ENCODE measurements at places on chromosomes 2 and 18.

DNA sequence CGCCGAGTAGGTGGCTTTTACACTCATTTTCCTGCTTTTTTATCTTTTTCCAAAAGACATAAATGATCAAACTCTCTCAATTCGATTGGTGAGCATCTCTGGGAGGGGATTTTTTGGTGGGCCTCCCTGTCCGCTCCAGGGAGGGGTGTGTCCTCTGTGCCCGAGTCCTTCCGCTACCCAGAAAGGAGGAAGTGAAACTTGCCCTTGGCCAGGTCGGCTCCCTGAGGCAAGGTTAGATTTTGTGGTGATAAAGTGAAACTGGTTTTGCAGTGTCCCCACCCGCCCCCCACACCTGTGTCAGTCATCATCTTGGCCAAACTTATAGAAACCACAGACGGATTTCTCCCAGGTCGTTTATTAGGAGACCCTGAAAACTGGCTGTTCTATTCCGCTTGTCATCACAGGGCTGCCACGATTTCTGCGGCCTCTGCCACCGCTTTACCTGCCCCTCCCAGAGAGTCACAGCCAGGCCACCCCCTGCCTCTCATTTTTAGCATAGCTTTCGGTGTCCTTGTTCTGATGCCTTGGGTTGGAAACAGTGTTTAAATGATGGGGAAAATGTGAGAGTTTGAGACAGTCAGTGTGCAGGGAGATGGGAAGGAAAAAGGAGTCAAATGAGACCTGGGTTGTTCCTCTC, 93.6 kb downstream of the SH3BP4 start:
- no peaks in the 10 kb centered on the region for H3K36me3 ChIP-seq
- DNase-seq, result no peak
- H3K4me3 ChIP-seq, result no peak overlapping the region
- peaks cover 75% of the 10 kb centered on the region for H3K27me3 ChIP-seq
- no peaks in the 10 kb centered on the region for H3K4me1 ChIP-seq

GRCh38 chr2:161243312-161243711, 64.9 kb upstream of the PSMD14 start:
- H3K4me1 ChIP-seq, result peaks cover 3% of the 10 kb centered on the region

DNA sequence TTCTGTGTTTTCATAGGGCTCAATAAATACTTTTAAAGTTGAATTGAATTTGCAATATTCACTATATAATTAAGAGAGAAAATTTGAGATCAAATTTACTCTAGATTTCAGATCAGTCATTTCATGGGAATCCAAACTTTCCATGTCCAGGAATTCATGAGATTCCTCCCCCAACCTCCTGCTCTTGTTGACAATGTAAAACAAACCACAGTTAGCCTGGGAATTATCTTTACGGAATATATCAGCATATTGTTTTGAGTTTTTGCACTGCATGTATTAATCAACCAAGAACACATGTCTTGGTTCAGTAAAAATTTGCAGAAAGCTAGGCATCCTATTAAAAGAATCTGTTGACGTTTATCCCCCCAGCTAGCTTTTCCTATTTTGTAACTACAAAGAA, 42.3 kb downstream of the CYP1B1 start:
- no peak overlapping the region for H3K4me3 ChIP-seq
- H3K4me1 ChIP-seq, result no peaks in the 10 kb centered on the region
- no peak for DNase-seq
- no peaks in the 10 kb centered on the region for H3K36me3 ChIP-seq

- no peak overlapping the region for H3K27ac ChIP-seq
- H3K4me3 ChIP-seq, result no peak overlapping the region
- H3K4me1 ChIP-seq, result peaks cover 16% of the 10 kb centered on the region
Measured at GRCh38 chr2:38539086-38539485, 63.6 kb downstream of the HNRNPLL start.

GRCh38 chr2:236157366-236157765, 10.8 kb downstream of the GBX2 start:
- H3K4me1 ChIP-seq, result peaks cover 7% of the 10 kb centered on the region
- no peaks in the 10 kb centered on the region for H3K36me3 ChIP-seq
- H3K4me3 ChIP-seq, result no peak overlapping the region

DNA sequence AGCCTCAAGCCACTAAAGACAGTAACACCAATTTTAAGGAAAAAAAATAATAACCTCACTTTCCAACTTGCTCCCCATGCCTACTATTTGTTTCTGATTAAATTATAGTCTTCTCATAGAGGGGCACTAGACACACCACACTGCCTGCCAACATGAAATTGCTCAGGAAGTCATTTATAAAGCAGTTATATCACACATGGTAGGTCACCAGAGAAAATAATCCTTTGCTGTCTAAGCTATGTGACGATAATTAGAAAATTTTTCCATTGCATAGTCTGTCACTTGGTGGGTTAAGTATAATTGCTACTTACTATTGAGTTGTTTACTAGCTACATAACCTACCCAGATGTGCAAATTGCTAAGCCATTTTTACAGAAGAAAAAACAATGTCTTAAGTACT, 85.2 kb downstream of the INO80D start:
- H3K36me3 ChIP-seq, result peaks cover 27% of the 10 kb centered on the region
- H3K27me3 ChIP-seq, result no peaks in the 10 kb centered on the region
- H3K27ac ChIP-seq, result no peak overlapping the region

- no peaks in the 10 kb centered on the region for H3K4me1 ChIP-seq
- DNase-seq, result no peak
- H3K27me3 ChIP-seq, result no peaks in the 10 kb centered on the region
- no peak overlapping the region for H3K27ac ChIP-seq
- H3K4me3 ChIP-seq, result no peak overlapping the region
Measured at GRCh38 chr2:180411661-180412060, 404.6 kb upstream of the CWC22 start.

GRCh38 chr18:75538727-75539126, 111.2 kb upstream of the SMIM21 start:
- H3K27me3 ChIP-seq, result no peaks in the 10 kb centered on the region
- H3K27ac ChIP-seq, result no peak overlapping the region
- no peak overlapping the region for H3K4me3 ChIP-seq

DNA sequence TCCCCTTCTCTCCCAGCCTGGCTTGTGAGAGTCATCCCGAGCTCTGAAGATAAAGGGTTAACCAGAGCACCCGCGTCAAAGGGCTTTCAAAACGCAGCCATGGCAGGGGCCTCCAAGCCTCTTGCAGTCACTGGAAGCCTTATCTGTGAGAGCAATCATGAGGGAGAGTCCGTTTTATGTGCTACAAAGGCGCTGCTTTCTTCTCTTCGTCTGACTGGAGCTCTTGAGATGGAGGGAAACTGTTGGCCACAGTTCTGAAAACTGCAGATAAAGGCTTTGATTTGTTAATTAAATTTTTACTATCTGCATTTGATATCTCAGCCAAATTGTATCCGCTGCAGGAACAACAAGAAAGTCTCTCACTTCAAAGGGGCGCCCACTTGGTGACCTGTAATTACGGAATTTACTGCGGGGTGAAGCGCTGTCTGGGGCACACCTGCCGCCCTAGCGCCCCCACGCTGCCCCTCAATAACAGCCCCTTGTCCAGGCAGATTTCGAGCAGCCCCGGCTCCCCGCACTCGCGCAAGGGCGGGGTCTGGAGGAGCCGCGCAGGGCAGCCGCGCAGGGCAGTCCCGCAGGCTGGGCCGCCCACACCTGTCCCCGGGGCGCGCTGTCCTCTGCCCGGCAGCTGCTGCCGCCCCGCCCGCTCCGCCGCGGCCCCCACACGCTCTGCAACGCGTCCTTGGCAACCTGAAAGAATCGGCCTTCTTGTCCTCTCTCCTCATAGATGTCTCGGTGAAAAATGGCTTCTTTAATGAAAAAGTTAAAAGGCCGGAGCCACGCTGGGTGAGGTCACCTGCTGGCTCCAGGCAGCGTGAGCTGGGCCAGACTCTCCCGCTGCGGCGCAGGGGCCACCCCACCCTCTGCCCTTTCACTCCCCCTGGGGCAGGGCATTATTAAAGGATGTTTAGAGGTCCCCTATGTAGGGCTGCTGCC, 217.9 kb downstream of the VAPA start:
- H3K27ac ChIP-seq, result no peak overlapping the region
- peaks cover 37% of the 10 kb centered on the region for H3K27me3 ChIP-seq
- H3K4me3 ChIP-seq, result no peak overlapping the region
- H3K4me1 ChIP-seq, result no peaks in the 10 kb centered on the region
- H3K36me3 ChIP-seq, result no peaks in the 10 kb centered on the region
- DNase-seq, result no peak

GRCh38 chr18:21277578-21277977, 35.5 kb downstream of the GREB1L start:
- H3K36me3 ChIP-seq, result no peaks in the 10 kb centered on the region
- H3K27me3 ChIP-seq, result no peaks in the 10 kb centered on the region
- no peak overlapping the region for H3K27ac ChIP-seq
- H3K4me3 ChIP-seq, result no peak overlapping the region

DNA sequence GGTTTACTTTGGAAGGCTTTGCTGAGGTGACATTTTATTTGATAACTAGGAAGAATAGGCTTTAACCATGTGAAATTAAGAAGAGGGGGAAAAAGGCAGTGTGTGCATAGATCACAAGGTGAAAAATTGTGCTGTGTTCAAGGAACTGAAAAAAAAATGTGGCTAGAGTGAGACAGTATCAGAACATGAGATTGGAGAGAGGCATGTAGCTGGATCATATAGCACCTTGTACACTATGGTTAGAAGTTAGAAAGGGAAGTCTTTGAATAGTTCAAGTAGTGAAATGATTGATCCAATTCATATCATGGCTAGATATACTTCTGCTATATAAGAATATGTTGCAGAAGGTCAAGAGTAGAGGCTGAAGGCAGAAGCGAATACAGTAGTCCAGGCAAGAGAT, 12.3 kb upstream of the TNFRSF11A start:
- no peak for DNase-seq
- no peaks in the 10 kb centered on the region for H3K4me1 ChIP-seq
- H3K27me3 ChIP-seq, result no peaks in the 10 kb centered on the region

- H3K27me3 ChIP-seq, result no peaks in the 10 kb centered on the region
- no peaks in the 10 kb centered on the region for H3K4me1 ChIP-seq
- H3K36me3 ChIP-seq, result no peaks in the 10 kb centered on the region
- H3K27ac ChIP-seq, result no peak overlapping the region
- no peak overlapping the region for H3K4me3 ChIP-seq
Measured at GRCh38 chr18:11308499-11308898, 159.1 kb upstream of the PIEZO2 start.

DNA sequence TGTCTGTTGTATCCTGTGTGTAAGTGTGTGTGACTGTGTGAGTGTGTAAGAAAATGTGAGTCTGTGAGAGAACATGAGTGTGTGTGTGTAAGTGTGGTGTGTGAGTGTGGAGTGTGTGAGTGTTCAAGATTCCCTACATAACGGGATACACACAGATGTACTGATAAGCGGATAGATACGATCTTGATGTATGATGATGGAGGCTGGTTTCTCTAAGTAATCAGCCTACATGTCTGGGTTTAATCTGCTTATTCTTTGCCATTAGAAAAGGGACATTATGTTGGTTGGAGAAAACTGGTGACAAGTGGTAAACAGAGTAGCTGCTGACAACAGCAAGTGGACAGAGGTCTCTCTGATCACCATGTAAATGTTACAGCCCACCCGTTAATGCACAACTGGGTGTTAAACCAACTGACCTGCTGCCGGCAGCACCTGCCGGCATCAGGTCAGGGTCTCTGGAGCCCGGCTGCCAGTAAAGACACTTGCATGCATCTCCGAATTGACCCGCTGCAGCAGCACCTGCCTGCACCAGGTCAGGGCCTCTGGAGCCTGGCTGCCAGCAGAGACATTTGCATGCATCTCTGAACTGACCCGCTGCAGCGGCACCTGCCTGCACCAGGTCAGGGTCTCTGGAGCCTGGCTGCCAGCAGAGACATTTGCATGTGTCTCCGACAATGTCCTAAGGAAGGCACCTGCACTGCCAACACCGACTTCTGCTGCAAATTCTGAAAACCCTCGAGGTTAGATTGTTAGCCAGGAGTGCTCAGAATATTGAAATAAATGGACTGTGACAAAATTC, 87.5 kb downstream of the MBP start:
- no peak overlapping the region for H3K4me3 ChIP-seq
- no peaks in the 10 kb centered on the region for H3K36me3 ChIP-seq
- DNase-seq, result no peak
- peaks cover 37% of the 10 kb centered on the region for H3K27me3 ChIP-seq
- no peaks in the 10 kb centered on the region for H3K4me1 ChIP-seq

DNA sequence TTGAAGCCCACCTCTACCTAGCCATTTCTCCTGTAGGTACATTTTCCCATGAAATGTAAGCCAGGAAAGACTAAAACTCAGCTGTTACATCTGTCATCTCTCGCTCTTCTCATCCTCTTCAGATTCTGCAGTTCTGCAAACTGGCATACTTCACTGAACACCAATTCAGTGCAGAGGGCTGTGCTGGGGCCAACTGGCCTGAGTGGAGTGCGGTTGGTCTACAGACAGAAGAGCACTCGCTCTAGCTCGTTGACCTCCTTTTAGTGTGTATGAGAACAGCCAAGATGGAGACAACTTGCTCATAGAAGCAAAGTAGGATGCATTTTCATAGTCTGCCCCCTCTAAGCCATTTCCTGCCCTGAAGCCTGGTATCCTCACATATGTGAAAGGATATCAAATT, 862.6 kb downstream of the BCL11A start:
- no peaks in the 10 kb centered on the region for H3K36me3 ChIP-seq
- H3K4me3 ChIP-seq, result no peak overlapping the region
- H3K4me1 ChIP-seq, result no peaks in the 10 kb centered on the region
- no peak overlapping the region for H3K27ac ChIP-seq

DNA sequence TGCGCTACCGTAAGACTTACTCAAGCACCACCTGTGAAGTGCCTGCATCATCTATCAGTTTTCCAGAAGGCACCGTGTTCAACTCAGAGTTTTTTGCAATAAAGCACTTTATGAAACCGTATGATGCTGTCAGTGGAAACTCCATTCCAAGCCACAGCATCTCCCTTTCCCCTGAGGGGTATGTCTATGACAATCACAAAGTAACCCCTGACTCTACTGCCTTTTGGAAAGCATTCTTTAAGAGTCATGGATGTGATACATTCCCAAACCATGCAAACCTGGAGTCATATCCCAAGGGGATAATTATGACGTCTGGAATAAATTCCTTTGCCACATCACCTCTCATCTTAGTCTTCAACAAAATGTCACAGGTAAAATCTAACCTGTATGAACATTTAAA, 39.2 kb downstream of the UNC50 start:
- DNase-seq, result no peak
- H3K36me3 ChIP-seq, result no peaks in the 10 kb centered on the region
- no peak overlapping the region for H3K27ac ChIP-seq
- peaks cover 5% of the 10 kb centered on the region for H3K27me3 ChIP-seq
- H3K4me3 ChIP-seq, result no peak overlapping the region

GRCh38 chr2:18503376-18504228, 56.9 kb downstream of the RDH14 start:
- H3K36me3 ChIP-seq, result no peaks in the 10 kb centered on the region

GRCh38 chr2:54256091-54256694, at the start of gene TSPYL6:
TSS of gene TSPYL6 (minus strand) at chr2:54256229. CDS start at chr2:54256151, 78 bp downstream.
- peaks cover 8% of the 10 kb centered on the region for H3K4me1 ChIP-seq
- peak; percentile 80 for DNase-seq
- peak within 1 kb of the TSS; percentile 58 for H3K4me3 ChIP-seq
- no peaks in the 10 kb centered on the region for H3K27me3 ChIP-seq
- peaks cover 10% of the 10 kb centered on the region for H3K36me3 ChIP-seq
- H3K27ac ChIP-seq, result peak within 1 kb of the TSS; percentile 73
